ENCODE measurements at places on chromosomes 13 and 19.

DNA sequence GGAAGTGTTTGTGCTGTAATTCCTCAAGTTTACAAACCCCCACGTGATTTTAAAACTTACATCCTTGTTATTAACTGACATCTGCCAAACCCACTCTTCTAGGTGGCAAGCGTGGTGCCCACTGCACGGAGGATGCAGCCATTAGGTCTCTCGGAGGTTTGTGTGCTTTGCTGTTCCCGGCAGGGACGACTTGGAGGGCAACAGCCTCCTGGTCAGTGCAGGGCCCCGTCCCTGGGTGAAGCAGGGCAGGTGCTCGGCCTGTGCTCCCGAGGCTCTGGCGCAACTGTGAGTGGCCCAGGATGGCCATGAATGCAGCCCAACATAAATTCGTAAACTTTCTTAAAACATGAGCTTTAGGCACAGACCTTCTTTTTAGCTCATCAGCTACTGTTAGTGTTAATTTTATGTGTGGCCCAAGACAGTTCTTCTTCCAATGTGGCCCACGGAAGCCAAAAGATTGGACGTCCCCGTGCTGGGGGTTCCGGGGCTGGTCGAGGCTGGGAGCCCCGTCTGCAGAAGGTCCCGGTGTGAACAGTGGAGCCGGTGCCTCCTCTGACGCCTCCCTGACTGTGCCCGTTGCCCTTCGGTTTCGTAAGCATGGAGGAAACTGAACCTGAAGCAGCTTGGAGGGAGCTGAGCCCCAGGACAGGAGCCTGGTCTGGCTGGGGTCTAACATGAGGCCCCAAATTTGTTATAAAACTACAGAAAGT lies 11.9 kb downstream of the GAS6 start:
- DNase-seq = no peak

DNA sequence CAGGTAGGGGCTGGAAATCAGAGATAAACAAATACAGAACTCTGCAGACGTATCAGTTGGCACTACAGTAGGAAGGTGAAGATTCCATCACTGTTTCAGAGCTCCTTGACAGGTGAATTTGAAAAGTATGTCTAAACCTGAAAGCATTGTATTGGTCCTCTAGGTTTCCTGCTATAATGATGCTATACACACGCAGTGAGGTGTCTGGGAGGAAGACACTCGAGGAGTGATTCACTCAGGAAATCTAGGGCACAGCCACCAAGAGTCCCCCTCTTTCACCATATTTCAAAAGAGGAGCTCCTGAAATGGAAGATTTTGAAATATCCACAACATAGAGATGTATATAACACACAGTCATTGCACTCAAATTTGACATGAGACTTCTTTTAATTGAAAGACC lies 331.0 kb upstream of the DACH1 start:
- DNase-seq = no peak

GRCh38 chr13:109699628-109700071 lies 86.7 kb downstream of the IRS2 start:
- DNase-seq = no peak

- DNase-seq = no peak
Measured at GRCh38 chr13:34076943-34077703, 259.2 kb downstream of the RFC3 start.

DNA sequence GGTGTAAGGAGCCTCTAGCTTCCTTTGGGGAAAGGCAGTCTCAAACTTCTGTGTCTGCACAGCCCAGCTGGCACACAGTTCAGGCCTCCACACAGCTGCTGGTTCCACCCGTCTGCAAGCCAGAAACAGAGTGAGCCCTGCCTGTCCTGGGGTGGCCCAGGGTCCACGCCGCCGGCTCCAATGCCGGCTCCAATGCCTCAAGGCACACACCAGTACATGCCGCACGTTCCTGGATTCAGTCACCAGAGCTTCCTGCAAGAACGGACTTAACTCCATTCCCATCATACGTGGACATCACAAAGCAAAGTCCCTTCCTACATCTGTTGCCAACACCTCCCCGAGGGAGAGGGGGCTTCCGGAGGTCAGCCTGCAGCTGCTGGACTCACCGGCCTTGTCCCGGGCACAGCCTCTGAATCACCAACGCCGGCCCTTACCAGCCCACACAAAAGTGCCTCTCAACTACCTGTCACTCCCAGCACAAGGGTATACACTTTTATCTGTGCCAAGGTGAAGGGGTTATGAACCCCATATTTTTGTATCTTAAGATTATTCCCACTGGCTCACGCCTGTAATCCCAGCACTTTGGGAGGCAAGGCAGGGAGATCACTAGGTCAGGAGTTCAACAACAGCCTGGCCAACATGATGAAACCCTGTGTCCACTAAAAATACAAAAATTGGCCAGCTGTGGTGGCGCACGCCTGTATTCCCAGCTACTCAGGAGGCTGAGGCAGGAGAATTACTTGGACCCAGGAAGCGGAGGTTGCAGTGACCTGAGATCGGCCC lies 8.5 kb downstream of the SH3GL1 start:
- no peak for DNase-seq

GRCh38 chr19:16303755-16304154 lies 20.9 kb upstream of the KLF2 start:
- no peak for DNase-seq
